Stimulated activated CD4-positive, alpha-beta T cell treated with anti-CD3 and anti-CD28 coated beads, Interleukin-1b, Interleukin-23, amount 100 ng/mL, for 24 hours (primary cell): ENCODE measurements at places on chromosomes 2 and 18.

DNA sequence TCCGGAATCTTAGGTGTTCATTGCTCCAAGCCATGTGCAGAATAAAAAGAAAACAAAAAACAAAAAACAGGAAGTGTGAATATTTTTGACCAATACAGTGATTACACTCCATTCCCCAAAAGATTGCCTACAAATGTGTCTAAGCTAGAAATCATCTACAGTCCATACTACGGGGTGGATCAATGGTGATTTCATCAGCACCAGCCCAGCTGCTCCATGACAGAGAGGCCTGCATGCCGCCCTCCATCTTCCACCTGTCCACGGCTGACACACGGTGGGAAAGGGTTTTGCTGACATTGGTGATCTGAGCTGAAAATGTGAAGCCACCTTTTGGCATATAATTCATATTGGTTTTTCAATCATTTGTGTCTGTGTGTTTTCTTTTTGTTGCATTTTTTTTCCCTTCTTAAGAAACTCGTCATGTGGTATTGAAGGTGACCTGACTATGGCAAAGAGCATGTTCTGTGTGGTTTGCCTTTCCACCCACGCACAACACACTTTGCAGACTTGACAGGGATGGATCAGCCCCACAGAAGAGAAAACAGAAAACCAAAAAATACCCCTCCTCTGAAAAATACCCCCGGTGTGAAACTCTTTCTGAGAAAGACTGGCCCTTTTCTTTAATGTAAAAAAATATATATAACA is 533.1 kb downstream of the RNF144A start:
- DNase-seq = peak; percentile 32

- DNase-seq = no peak
Measured at GRCh38 chr18:13323186-13323585, 104.6 kb downstream of the LDLRAD4 start.

DNA sequence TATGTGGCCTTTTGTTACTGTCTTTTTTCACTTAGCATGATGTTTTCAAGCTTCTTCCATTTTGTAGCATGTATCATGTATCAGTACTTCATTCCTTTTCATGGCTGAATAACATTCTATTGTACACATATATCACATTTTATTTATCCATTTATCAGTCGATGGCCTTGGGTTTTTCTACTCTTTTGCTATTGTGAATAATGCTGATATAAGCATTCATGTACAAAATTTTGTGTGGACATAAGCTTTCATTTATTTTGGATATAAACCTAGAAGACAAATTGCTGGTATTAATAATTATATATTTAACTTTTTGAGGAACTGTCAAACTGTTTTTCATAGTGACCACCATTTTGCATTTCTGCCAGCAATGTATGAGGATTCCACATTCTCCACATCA is 201.1 kb downstream of the ACTR3 start:
- no peak for DNase-seq

- DNase-seq = no peak
Measured at GRCh38 chr2:105808423-105809096, 63.8 kb downstream of the NCK2 start.

DNA sequence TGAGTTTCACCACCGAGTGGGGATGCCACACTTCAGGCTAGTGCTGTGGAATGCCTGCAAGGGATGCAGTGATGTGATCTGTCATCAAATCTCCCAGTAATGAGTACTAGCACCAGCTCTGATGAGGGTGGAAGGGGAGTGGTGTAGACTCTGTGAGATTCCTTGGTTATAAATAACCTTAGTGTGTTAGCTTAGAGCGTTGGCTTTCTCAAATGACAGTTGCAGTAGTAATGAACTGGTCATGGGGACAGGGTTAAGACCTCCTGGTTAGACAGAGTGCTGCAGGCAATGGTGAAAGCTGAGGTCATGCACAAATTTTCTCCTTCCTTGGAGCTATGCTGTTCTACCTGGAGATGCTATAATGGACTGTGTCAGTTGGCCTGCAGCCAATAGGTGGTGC is 1063.4 kb upstream of the CRIM1 start:
- DNase-seq = no peak

DNA sequence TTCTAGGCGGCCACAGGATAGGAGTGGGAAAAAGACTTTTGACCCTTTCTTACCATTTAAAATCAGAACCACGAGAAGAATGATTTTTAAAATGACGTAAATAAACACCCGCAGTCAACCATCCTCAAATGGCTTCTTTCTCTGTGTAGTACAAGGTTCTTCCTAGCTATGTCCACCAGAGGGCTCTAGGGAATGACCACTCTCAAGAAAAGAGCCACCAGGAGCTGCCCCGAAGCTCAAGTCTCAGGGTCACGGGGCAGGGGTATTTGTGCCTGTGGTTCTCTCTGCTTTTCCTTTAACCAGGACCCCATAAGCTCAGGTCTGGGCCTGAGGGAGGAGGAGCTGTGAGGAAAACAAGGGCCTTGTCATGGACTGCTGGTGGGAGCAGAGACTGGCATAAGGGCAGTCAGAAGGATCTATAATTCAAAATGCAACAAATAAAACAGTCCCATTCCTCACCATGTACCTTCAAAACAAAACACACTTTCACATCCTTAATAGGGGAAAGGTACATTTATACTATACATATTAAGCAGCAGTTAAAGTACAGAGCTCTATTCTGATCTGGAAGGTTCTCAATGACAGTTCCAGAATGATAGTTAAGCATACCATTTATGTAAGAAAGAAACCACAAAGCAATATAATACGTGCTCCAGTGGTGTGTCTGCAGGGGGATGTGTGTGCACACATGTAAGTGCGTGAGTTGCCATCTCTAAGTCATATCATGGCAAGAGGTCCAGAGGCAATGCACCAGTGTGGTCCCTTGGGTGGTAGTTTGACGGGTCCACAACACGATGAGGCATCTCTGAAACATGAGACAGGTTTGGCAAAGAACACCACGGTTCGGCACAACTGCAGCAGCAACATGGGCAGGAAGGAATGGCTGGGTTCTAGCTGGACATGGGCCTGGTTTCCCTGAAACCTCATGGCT is 18.6 kb downstream of the LYPD1 start:
- no peak for DNase-seq

DNA sequence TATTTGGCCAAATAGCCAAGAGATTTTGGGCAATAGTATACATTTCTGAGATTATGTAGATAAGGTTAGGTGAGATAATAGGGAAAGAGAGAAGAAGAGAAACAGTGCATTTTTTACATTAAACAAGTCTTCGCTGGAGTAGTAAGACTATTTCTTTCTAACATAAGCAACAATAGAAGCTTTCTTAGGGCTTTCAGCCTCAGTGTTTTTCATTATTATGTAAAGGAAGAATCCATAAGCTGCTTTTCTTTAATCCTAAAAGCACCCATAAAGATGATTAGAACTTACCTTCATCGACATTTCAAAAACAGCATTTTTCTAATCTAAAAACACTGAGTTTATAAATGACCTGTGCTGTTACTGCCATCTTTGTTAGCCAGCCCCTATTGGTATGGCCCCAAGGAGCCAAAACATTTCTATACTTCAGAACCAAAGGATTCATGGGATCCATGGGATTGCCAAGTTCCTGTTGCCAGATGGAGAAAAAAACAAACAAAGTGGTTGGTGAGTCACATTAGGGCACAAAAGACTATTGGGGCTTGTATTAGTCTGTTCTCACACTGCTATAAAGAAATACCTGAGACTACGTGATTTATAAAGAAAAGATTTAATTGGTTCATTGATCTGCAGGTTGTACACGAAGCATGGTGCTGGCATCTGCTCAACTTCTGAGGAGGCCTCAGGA is 88.2 kb downstream of the SCG2 start:
- no peak for DNase-seq

DNA sequence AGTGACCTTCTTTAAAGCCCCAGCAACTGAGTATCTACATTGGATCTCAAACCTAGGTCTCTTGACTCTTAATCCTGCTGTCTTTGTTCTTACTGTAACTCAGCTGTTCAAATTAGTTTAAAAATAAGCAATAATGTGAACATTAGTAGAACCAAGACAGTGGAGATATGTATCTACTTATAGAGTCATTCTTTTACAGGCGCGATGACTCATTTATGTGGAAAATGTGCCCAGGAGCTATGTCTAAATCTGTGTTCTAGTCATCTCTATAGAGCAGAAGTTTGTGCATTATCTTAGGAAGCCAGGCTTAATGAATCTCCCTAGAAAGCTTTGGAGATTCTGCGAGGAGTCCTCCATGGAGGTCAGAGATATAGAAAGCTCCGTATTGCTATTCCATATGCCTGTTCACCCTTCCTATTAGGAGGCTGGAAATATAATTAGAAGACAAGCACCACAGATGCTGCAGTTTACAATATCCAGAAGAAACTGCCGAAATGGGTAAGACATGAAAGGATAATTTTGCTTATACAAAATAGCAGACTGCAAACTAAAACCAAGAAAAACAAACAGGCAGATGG is 211.6 kb downstream of the TRIB2 start:
- DNase-seq = no peak

DNA sequence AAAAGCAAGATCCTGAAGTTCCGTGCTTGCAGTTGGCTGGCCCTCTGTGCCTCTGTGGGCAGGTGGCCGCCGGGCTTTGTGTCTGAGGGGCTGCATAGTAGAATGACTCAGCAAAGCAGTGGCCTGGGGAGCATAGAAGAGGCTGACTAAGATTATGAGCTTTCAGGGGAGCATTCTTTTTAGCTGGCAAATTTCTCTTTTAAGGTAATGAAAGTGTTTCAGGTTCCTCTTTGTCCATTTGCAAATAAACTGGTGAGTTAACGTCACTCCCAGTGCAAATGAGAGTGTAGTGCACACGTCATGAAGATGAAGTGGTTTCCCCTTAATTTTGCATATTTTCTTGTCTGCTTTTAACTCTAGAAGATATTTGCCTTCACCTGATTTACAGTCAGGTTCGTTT is 98.6 kb downstream of the BCL2L11 start:
- DNase-seq = no peak

- no peak for DNase-seq
Measured at GRCh38 chr18:959854-960253, 55.2 kb downstream of the ADCYAP1 start.

DNA sequence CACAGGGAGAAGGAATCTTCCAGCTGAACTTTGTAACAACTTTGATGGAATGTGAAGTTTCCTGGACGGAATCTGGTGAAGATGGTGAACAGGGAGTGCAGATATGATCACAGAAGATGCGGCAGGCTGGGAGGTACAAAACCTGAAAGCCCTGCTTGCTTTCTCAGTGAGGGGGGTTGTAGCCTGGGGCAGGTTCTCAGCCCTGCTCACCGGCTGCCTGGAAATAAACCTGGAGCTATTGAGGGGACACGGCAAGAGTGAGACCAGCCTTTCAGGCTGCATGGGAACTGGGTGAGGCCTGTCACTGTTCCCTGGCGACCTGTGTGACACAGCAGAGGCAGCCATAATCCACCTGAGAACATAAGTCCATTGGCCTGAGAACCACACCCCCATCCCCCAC is 174.8 kb downstream of the LCLAT1 start:
- DNase-seq = no peak
